ACHN (cell line): ENCODE measurements at places on chromosomes 7 and 10.

DNA sequence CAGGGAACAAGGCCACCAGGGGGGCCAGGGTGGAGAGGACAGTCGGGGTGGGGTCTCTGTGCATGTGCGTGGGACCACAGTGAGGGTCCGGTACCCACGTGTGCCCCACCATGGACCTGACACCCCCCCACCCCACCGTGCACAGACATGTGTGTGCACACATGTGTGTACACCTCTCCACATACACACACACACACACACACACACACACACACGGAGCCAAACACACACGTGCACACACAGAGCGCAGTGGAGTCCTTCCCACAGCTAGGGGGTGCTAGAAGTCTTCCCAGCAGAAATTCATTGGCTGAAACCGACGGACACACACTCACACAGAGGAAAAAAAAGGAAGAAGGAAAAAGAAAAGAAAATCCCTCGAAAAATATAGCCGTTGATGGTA is 42.8 kb upstream of the GNA12 start:
- DNase-seq = peak; percentile 86

DNA sequence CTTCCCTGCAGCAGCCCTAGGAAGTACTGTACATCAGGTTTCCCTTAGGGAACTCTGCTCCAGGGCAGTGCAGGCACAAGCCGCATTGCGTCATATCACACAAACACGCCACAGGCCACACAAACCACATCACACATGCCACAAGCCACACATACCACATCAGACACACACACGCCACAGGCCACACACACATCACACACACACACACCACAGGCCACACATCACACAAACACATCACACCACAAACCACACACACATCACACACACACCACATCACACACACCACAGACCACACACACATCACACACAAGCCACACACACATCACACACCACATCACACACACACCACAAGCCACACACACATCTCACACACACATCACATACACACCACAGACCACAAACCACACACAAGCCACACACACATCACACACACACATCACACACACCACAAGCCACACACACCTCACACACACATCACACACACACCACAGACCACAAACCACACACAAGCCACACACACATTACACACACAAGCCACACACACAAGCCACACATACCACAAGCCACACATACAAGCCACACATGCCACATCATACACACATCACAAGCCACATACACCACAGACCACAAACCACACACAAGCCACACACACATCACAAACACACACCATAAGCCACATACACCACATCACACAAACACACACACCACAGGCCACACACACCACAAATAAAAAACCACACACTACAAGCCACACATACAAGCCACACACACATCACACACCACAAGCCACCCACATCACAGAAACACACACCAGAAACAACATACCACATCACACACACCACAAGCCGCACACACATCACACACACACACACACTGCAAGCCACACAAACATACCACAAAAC is 53.4 kb downstream of the TMEM209 start:
- no peak for DNase-seq

- DNase-seq = no peak
Observed at GRCh38 chr7:118368958-118369357, 144.5 kb downstream of the ANKRD7 start.

GRCh38 chr7:45143616-45144015 is 14.0 kb upstream of the RAMP3 start:
- DNase-seq = no peak

GRCh38 chr7:73364006-73364728 is 36.2 kb downstream of the FKBP6 start:
- no peak for DNase-seq

DNA sequence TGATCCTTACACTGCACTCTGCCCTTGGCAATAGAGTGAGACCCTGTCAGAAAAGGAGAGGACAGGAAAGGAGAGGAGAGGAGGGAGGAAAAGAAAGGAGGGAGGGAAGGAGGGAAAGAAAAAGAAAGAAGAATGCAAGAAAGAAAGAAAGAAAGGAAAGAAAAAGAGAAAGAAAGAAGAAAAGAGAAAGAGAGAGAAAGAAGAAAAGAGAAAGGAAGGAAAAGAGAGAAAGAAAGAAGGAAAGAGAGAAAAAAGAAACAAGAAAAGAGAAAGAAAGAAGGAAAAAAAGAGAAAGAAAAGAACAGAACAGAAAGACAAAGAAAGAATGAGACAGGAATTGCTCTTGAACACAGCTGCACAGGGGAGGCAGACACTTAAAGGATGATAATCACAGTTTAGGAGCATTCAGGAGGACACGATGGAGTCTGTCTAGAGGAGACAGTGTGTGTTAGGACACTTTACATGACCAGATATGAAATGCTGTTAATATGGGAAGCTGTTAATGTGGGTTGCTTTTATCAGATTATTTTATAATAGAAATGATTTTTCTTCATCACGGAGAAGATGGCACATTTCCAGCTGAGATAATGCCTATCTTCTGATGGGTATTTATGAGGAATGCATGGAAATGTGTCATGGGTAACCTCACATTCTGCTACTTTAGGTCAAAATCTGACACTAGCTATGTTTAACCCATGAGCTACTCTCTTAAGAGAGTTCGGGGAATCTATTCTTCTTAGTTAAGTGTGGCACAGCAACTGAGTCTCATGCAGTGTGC is 160.5 kb downstream of the BAMBI start:
- no peak for DNase-seq

- DNase-seq = no peak
Observed at GRCh38 chr7:253581-254336, 36.2 kb upstream of the FOXL3 start.

- no peak for DNase-seq
Observed at GRCh38 chr10:63415640-63416244, 50.0 kb downstream of the JMJD1C start.

GRCh38 chr10:129677377-129677927 is 210.4 kb downstream of the MGMT start:
- DNase-seq = no peak

GRCh38 chr7:51901489-51901840 is 584.9 kb upstream of the COBL start:
- no peak for DNase-seq

- DNase-seq = no peak
Observed at GRCh38 chr7:100835903-100836811, 8.8 kb upstream of the EPHB4 start.

DNA sequence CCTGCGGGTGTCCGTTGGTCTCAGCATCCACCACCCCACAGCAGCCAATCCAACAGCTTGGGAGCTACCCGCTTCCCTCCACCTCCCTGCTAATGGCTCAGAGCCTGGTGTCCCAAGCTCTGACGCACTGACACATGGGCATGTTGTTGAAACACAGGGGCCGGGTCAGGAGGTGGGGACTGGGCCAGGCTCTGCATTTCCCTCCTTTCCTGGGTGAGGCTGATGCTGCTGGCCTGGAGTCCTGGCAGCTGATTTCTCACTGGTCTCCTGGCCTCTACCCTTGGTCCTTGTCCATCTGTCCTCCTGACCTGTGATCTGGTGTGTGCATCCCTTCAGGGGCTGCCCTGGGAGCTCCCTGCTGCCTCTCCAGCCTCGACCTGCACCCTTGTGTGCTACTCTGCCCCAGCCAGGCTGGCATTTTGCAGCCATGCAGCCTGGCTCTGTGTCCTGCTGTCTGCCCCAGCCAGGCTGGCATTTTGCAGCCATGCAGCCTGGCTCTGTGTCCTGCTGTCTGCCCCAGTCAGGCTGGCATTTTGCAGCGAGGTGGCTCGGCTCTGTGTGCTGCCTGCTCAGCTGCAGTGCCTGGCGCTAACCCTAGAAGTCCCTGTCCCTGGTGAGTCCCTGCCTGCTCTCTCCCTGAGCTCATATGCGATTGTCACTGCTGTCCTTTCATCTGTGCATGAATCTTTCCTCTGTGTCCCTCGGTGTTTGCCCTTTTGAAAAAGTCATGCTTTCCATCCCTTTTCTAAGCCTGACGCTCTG is 14.0 kb downstream of the AMZ1 start:
- no peak for DNase-seq

DNA sequence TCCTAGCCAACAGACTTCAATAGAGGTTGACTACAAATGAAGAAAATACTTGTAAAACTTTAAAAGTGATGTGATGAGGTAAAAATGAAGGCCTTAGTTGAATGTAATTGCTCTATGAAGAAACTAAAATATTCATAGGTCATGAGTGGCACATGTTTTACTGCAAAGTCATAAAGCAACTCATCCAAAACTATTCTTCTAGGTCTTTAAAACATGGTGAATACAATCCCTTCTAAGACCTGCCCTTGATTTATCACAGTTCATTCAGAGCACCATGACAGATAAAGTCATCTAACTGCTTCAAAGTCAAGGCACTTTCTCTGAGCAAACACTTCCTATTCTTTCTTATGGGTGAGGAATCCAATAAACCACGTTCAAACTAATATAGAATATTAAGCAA is 713.5 kb downstream of the SORCS1 start:
- DNase-seq = no peak

DNA sequence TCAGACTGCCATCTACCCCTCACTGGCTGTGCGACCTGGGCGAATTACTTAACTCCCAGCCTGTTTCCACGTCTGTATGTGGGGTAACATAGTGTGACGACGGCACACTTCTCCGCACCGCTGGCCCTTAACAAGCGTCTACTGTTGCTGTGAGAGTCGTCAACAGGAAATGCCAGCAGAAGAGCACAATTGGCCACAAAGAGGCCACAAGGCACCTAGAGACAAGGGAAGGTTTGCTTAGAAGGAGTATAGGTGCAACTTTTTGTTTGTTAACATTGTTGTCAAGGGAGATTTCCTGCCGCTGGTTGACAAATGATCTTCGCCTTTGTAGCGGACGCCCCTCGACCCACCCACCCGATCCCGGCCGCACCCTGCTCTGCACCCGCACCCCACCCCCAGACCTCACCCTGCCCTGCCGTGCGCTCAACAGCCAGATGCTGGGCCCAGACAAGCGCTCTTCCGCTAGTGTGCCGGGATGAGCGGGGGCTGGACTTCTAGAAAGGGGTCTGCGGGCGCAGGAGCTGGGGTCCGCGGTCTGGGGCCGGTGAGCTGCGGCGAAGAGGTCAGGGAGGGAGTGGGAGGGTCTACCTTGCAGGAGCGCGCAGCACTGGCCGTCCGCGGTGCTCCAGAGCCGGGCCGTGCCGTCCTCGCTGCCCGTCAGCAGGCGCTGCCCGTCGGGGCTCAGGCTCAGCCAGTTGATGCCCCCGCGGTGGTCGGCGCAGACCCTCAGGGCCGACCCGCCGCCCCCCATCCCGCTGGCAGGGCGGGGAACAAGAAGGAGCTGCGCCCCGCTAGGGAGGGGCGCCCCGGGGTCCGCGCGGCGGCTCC is 785 bp downstream of the WDR86 start:
- DNase-seq = no peak

- DNase-seq = no peak
Observed at GRCh38 chr10:11713186-11713743, 28.9 kb upstream of the ECHDC3 start.

DNA sequence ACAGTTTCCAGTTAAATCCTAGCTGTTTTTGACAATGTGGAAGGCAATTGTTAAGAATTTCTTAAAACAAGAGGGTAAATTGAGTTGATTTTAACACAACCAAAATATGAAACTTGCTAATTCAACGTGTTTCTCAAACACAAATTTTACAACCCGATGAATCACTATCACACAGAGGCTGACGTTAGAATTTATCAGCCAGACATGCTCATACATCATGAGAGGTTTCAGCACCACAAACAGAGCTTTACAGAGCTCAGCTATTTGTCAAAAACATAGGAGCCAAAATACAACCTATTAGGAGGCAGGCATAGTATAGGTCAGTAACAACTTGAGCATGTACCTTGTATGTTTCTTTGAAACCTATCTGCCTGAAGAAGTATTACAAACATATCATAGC is 36.1 kb downstream of the LRRN3 start:
- DNase-seq = peak; percentile 60

DNA sequence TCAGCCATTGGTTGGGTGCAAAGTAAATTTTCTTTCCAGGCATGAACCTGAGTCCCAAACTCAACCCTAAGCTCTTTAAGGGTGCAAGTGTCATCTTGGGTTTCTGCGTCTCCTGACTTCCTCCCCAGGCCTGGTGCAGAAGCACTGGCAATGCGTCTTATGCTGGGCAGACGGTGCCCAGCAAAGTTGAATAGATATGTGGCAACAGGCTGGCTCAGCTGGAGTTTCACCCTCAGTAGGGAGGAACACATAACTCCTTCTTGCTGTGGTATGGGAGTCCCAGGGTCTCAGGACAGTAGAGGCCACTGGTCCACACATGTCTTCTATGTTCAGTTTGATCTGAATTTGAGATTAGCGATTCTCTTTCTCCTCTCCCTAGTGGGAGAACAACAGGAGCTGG is 181.3 kb downstream of the RPS24 start:
- DNase-seq = no peak

- no peak for DNase-seq
Observed at GRCh38 chr10:45442662-45443061, 68.6 kb downstream of the ALOX5 start.

- DNase-seq = peak; percentile 73
Observed at GRCh38 chr10:88672041-88672440, 7.8 kb downstream of the LIPF start.

- DNase-seq = no peak
Observed at GRCh38 chr10:49066944-49067730, 48.2 kb downstream of the VSTM4 start.

- peak; percentile 15 for DNase-seq
Observed at GRCh38 chr7:149670288-149670687, 103.1 kb downstream of the ZNF467 start.

DNA sequence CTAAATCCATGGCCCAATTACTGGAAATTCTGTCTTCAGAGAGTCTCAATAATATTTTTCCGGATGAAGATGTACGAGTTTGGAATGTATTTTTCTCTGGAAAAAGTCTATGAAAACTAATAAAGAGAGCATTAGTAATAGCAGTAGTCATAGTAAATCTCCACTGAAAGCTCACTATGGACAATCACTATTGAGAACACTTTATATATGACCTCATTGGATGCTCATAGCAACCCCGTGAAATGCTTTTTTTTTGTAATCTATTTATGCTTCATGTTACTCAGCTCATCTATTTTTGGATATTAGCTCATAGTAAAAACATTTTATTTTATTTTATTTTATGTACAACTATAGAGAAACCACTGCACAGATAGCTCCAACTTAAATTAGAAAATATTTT is 94.3 kb upstream of the MYO3A start:
- no peak for DNase-seq

DNA sequence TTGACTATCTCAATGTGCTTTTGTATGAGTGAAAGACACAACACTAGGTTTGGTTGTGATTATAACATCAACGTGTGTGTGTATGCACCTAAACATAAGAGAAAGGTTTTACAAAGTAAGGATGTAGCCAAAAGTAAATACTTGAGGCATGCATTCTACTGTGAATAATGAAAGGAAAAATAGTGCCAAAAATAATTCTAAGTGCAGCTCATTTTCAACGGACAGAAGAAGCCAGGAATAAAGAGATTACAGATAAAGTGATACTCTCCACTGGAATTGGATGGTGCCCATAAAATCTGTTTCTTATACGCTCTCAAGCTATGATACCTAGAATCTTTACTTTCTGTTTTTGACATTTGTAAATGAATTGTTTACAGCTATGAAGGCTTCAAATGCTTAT is 135.0 kb upstream of the TMEM72 start:
- no peak for DNase-seq

GRCh38 chr10:74929197-74929596 is 102.8 kb downstream of the KAT6B start:
- no peak for DNase-seq
